HS-5 (cell line): ENCODE measurements at places on chromosomes 1 and 21.

DNA sequence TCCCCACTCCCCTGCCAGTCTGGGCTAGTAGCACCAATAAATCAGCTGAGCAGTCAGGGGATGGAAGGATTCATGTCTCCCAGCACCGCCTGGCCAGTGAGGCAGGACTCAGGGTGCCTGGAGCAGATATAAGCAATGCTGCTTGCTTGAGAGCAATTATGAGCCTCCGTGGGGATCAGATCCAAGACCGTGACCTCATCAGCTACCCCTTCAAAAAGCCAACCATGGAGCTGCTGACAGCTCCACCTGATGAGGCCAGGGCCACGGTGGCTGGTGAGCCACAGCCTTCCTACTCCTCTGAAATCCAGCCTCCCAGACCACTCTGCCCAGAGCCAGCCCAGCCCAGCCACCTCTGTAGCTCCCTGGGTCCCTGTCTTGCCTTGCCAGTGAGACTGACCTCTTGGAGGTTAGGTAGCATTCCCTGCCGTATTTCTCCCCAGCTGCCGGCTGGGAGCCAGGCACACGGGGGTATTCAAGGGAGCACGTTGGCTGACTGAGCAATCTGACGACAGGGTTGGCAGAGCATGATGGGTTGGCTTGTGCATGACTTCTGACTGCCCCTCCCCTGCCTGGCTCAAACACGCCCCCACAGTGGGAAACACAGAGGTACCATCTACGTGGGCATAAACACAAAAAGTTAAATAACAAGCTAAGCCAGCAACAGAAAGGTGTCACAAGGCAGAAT is 28.4 kb downstream of the SYT2 start:
- DNase-seq = no peak

GRCh38 chr1:228215663-228216116 is 7.8 kb downstream of the OBSCN start:
- no peak for DNase-seq

- no peak for DNase-seq
These were observed 1.5 kb downstream of the STUM start for GRCh38 chr1:226549937-226550671.

- DNase-seq = no peak
These were observed 49.5 kb upstream of the VCAM1 start for GRCh38 chr1:100670083-100670482.

DNA sequence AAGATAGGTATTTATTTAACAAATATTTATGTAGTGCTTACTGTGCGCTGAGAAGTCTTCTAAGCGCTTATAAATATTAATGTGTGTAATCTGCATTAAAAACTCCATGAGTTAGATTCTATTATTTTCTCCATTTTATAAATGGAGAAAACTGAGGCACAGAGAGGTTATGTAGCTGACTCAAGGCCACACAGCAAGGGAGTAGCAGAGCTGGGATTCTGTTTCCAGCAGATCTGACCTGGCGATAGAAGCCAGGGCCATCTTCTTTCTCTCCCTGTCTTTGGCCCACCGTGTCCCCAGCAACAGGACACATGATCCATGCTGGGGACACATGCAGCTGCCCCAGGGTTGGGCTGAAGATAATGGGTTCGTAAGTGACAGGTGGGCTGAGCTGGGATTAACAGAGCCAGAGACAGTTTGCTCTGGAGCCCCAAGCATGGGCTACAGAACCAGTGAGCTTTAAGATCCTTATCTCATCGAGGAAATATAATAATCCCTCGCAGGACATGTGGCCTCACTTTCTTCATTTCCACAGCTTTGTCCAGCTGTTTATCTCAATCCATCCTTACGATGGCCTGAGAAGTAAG is 30.3 kb downstream of the IGSF21 start:
- DNase-seq = no peak
